Activated CD8-positive, alpha-beta T cell treated with anti-CD3 and anti-CD28 coated beads, Interleukin-2, amount 10 ng/mL, durations not matched to agents 7 days and 5 days (primary cell): ENCODE measurements at places on chromosomes 7 and 10.
A peak's percentile ranks its signal among the peaks of the same experiment; 100 is the strongest.

- no peak for DNase-seq
Measured at GRCh38 chr10:95873139-95873538, 34.6 kb upstream of the CC2D2B start.

DNA sequence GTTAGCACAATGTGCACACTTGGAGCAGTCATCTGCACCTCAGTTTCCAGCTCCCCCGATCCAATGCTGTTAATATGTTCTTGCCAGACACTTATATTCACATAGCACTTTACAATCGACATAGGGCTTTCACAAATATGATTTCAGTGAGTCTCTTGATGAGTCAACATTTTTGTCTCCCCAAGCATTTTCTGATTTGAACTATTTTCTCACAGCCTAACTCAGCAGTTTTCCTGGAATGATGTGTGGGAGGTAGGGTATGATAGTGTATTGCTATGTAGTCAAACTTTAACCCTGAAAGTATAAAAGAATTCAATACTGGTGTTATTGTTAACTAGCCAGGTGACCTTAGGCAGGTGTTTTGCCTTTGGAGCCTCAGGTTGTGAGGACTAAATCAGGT lies 82.5 kb upstream of the LRGUK start:
- DNase-seq = no peak

DNA sequence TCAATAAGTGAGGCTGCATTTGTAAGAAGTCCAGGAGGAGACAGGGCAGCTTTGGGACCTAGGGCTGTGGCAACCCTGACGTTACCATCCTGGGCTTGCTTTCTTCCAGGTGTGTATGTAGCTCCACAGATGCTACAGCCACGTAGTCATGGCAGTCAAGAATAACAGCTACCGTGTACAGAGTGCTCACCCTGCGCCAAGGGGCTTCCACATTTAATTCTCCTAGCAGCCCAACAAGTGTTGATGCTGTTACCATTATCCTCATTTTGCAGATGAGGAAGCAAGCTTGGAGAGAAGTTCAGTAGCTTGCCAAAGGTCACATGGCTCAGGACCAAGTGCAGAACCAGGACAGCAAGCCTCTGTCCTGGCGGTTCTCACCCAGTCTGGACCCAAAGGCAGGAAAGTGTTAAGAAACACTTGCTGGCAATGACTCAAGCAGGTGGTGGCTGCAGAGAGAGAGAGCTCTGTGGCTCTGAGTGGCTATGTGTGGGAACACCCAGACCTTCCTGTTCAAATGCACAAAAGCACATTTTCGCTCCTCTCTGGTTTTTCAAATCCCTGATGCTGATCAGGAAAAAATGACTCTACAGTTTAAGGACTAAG lies 89.8 kb downstream of the CREM start:
- DNase-seq = peak; percentile 45

DNA sequence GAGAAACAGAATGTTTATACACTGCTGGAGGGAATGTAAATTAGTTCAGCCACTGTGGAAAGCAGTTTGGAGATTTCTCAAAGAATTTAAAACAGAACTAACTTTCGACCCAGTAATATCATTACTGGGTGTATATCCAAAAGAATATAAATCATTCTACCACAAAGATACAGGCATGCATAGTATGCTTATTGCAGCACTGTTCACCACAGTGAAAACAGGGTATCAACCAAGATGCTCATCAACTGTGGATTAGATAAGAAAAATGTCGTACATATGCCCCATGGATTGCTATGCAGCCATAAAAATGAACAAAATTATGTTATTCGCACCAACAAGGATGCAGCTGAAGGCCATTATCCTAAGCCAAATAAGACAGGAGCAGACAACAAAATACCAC lies 343.1 kb upstream of the KCND2 start:
- DNase-seq = no peak

DNA sequence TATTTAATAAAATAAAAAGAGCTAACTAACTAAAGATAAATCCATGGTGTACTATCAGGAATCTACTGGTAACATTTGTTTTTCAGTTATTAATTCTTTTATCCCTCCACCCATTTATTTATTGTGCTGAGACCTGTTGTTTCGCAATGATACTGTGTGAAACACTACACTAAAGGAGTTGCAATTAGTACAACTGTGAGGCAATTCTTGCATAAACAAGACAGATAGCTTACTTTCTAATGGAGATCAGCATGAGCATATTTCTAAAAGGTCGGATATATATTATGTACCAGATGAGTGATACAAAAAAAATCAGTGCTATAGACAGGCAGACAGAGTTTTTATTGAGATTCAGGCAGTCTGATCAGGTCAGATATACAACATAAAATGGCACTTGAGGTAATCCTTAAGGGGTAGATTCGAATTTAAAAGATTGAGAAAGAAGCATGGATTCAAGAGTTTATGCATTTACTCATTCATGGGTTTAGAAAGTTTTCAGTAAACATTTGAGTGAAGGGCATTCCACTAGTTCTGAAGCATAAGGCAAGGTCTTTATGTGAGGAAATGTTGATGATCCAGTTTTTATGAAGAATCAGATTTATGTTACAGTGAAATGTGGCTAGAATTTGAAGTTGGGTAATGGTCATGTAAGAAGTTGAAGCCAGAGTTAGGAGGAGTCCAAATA lies 147.6 kb downstream of the POLR1F start:
- no peak for DNase-seq

DNA sequence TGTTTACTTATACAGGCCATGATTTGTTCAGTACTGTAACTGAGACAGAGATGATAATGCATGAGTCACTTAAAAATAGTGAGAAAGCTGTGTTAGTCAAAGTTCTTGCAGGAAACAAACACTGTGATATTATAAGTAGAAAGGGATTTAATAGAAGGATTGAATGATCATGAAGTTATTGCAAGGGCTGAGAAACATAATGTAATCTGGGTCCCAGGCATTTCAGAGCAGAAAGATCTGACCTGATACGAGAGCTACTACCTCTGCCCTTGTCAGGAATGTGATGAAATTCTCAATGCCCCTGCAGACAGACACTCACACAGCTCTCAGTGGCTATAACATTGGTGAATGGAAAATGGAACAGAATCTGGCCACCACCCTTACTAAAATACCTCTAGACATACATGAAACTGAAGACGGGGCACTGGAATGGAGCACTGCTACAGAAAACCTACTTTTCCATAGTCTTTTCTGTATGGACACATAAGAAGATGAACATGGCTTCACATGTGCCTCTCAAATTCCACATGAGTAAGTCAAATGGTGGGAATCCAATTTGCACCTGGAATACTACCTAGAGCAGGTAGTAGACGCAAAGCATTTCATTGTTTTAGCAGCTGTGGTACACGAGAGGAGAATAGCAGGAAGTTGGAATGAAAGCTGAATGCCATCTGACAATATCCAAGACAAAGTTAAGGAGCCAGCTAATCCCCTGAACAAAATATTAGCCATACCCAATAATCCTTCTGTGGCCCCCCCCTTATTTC lies 19.1 kb upstream of the VWDE start:
- DNase-seq = no peak

GRCh38 chr10:59877191-59877671 lies 29.1 kb downstream of the CCDC6 start:
- DNase-seq = no peak

DNA sequence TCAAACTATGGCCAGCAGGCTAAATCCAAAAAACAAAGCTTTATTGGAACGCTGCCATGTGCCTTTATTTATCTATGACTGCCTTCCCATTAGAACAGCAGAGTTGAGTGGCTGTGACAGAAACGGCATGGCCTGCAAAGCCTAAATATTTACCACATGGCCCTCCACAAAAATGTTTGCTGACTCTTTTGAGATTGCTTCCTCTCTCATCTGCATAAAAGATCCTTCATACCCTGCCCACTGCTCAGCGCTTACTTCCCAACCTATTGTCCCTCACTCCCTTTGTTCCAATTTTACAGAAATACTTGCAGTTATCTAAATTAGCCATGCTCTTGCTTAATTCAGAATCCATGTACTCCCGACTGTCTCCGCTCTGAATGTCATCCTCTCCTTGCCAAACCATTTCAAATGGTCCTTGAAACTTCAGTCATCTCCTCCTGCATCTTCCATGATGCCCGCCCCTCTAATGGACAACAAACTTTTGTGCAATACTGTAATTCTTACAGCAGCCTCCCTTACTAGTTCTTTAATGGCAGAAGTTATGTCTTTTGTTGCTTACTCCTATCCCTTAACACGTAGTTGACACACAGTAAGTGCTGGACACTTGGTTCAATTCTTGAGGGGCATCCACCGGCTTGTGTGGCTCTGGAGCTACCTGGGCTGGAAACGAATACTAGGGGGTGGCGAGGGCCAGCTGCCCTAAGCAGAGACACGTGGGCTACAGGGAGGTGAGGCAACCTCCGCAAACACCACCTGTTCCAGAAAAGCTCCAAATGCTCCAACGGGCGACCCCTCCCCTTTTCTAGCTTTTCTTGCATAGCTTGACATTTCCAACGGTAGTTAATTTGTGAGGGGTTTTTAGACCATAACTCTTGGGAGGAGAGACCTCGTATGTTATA lies 832 bp downstream of the XRCC2 start:
- peak; percentile 38 for DNase-seq

GRCh38 chr7:5507013-5507412 lies 83.4 kb upstream of the TNRC18 start:
- no peak for DNase-seq

GRCh38 chr7:24745355-24745754 lies 11.9 kb downstream of the GSDME start:
- DNase-seq = no peak

GRCh38 chr7:143240291-143241168 lies 18.7 kb downstream of the TAS2R40 start:
- peak; percentile 83 for DNase-seq

GRCh38 chr10:94407668-94408067 lies 5.3 kb downstream of the TBC1D12 start:
- DNase-seq = no peak
